ENCODE measurements at places on chromosomes 4 and X.

- no peak for DNase-seq
Measured at GRCh38 chr4:16669036-16669435, 229.4 kb downstream of the LDB2 start.

- DNase-seq, result no peak
Measured at GRCh38 chr4:52091801-52092200, 40.7 kb downstream of the SPATA18 start.

DNA sequence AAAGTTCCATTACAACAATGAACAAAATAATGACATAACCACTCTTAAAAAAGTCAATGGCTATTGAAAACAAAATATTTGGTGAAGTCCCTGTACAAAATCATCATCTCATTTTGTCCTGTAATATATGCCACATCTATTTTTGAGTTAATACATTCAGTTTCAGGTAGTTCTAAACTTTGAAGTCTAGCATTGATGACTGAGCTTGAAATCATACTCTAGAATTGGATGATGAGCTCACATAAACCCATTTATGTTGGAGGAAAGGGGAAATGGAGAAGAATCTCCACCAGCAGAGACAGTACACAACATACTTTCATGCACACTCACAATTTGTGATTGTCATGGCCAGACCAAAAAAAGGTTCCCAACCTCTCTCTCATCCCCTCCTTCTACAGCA is 371.1 kb upstream of the NR3C2 start:
- DNase-seq, result no peak

GRCh38 chrX:24023972-24024669 is 2.9 kb downstream of the KLHL15 start:
- no peak for DNase-seq

- no peak for DNase-seq
Measured at GRCh38 chr4:85369703-85370380, 105.1 kb upstream of the ARHGAP24 start.

DNA sequence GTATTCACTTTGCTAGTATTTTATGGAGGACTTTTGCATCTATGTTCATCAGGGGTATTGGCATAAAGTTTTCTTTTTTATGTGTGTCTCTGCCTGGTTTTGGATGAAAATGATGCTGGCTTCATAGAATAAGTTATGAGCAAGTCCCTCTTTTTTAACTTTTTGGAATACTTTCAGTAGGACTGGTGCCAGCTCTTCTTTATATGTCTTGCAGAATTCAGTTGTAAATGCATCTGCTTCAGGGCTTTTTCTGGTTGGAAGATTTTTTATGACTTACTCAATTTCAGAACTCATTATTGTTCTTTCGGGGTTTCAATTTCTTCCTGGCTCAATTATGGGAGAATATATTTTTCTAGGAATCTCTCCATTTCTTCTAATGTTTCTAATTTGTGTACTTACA is 9.1 kb upstream of the CSN2 start:
- DNase-seq, result no peak

DNA sequence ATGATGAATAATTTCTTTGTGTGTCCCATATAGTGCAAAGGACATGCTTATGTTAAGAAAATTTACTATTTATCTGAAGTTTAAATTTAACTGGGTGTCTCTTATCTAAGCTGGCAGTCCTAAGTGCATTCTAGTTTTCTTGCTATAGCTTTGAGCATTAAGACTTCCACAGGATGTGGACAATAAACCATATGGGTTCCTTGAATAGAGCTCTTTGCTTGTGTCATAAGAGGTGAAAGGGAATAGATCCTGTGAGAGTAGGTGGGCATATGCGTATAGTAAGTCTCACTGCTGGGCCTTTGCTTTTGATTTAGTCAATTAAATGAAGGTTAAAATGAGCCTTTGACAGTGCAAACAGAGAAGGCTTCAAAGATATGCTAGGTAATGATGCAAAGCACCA is 223.4 kb upstream of the GYPA start:
- no peak for DNase-seq

- DNase-seq, result no peak
Measured at GRCh38 chr4:156749426-156750403, 221.9 kb downstream of the PDGFC start.

GRCh38 chr4:173018446-173018845 is 150.2 kb upstream of the GALNT7 start:
- no peak for DNase-seq

GRCh38 chrX:106912864-106913263 is 7.3 kb upstream of the CLDN2 start:
- DNase-seq, result no peak

DNA sequence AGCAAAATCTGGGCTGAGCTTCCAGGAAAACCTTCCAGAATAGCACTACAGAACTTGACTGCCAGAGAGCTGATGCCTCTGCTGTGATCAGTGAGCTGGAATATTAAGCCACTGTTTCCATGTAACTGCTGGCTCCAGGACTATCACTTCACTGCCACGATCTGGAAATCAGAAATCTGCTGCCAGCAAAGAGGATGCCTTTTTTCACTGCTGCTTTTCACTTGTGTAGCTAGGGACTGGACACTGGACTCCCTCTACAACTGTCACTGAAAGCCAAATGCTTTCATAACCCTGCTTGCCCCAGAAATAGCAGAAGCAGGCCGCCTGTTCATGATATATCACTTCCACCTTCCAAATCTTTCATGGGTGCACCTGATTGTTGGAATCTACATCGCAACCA is 9.4 kb upstream of the AP1S2 start:
- no peak for DNase-seq

- no peak for DNase-seq
Measured at GRCh38 chr4:72314869-72315268, 254.2 kb downstream of the ADAMTS3 start.

Measured in activated naive CD8-positive, alpha-beta T cell treated with anti-CD3 and anti-CD28 coated beads, Interleukin-2, amount 50 U/mL, for 16 hours (primary cell).